Retina (tissue), 1 donor: ENCODE measurements at places on chromosomes 1 and 21.

DNA sequence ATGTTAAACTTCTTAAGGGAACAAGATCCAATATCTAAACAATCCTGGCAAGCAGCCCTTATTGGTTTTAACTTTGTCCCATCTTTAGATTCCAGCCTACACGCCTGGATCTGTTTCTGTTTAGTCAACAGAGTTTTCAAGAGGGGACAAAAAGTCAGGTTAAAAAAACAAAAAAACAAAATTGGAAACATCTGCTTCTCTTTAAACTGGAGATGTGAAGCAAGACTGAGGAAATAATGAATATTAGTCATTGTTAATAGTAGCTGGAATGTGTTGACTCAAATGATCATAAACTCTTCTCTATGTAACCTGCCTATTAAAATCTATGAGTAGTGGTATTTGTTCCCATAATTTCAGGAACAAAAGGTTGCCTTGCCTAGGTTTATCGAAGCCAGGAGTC, 55.0 kb downstream of the NID1 start:
- DNase-seq, result no peak

DNA sequence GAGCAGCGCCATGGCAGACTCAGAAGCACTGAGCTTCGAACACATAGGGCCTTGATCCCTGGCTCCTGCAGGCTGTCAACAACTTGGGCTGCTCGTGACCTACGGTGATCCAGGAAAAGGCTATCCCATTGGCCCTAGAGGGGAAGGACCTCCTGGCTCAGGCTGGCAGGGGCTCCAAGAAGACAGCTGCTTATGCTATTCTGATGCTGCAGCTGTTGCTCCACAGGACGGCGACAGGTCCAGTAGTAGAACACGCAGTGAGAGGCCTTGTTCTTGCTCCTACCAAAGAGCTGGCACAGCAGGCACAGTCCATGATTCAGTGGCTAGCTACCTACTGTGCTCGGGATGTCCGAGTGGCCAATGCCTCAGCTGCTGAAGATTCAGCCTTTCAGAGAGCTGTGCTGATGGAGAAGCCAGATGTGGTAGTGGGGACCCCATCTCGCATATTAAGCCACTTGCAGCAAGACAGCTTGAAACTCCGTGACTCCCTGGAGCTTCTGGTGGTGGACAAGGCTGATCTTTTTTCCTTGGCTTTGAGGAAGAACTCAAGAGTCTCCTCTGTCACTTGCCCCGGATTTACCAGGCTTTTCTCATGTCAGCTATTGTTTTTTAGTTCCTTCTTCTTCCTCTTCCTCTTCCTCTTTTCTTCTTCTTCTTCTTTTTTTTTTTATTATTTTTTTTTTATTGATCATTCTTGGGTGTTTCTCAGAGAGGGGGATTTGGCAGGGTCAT, 18.9 kb downstream of the ITLN2 start:
- DNase-seq, result no peak

GRCh38 chr1:30914587-30914922, 6.0 kb upstream of the SDC3 start:
- no peak for DNase-seq

- DNase-seq, result no peak
Measured at GRCh38 chr1:217721692-217722091, 90.5 kb downstream of the SPATA17 start.

DNA sequence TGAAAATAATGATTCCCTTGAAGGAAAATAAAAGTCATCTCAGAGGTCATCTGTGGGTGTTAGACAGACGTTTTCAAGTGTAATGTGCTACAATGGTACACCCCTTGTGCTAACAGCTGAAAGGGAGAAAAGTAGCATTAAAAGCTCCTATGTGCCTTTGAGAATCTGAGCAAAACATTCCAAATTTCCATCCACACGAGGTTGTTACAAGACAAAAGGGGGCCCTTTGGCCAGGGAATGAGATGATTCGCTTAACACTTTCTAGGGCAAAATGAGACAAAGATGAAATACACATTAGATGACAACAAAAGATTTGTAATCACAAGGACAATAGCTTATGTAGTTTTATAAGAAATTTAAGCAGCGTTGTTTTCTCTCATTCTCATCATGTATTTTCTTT, 303.6 kb downstream of the LMX1A start:
- no peak for DNase-seq

DNA sequence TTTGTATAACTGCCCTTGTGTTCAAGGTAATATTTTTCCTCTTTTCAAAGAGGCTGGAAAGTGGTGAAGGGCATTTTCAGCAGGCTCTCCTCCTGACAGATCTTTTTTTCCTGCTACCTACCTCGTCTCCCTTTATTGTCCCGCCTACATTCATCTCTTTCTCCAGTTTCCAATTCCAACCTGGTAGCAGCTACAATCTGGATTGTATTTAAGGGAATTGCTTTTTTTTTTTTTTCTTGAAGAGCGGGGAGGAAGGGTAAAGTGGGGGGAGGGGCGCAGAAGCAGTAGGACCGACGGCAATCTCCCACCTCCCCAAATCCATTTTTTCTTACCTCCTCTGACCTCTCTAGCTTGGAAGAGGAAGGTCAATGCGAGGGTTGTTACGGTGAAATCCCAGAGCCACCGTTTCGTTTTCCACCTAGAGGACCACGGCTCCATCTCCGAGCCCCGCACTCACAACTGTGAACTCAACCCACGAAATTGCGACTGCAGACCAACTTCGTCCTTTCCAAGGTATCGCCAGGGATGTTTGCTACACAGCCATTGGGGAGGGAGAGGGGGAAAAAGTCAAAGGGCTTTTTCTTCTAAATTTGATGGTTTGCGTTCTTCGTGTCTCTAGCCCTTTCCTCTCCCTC, 464 bp downstream of the COL11A1 start:
- DNase-seq, result peak; percentile 81

DNA sequence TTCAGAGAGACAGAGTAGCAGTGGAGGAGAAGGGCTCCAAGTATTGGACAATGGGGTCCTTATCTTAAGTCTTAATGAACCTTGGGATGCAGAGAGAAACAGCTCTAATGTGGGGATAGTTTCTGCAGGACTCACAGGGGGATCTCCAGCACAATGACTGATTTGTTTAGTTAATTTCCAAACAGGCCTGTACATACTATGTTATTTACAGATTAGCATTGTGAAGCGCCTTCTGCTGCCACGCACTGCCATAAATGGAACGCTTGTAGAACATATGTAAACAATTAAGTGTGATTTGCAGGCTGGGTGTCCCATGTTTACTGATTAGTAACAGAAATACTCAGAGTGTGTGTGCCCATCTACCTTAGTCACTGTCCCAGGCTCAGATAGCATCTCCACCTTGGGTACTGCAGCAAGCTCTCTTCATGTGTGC, 56.1 kb downstream of the NTPCR start:
- DNase-seq, result no peak

DNA sequence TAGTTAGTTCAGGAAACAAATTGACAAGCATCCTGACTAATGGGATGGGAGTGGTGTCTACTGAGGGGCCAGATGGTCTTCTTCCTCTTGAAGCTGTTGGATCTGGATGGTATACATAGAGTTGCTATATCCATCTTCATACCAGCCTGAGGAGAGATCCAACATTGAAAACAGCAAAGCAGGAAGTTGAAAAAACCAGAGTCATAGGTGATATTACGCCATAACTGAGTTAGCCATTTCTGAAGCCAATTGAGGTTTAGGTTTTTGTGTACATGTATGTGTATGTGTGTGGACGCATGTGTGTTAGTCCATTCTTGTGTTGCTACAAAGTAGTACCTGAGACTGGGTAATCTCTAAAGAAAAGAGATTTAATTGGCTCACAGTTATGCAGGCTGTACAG, 2.3 kb upstream of the TSPAN2 start:
- no peak for DNase-seq

DNA sequence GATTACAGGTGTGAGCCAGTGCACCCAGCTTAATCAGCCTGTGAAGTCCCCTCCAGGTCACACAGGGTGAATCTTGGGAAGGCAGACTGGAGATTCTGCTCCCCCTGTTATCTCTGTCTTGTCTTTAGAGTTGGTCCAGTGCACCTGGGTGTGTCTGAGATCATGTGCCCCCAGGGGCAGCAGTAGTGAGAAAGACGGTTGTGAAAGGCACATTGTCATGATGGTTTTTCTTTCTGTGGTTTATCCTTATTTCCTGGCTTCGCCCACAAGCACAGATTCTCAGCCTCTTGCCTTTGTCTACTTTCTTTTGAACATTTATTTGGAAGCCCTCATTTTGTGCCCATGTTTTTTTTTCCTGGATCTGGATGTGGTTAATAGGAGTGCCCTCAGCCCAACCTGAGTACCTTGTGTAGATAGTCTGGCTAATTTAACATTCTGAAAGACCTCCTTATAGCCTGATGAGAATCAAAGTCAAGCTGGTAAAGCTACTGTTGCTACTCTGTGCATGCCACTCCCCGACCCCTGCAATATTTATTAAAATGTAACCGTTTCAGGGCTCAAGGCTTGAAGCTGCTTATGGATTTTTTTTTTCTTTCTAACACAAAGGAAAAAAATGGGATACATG, 23.7 kb downstream of the UCK2 start:
- no peak for DNase-seq

GRCh38 chr1:171126504-171126903, 35.8 kb downstream of the FMO3 start:
- DNase-seq, result no peak

DNA sequence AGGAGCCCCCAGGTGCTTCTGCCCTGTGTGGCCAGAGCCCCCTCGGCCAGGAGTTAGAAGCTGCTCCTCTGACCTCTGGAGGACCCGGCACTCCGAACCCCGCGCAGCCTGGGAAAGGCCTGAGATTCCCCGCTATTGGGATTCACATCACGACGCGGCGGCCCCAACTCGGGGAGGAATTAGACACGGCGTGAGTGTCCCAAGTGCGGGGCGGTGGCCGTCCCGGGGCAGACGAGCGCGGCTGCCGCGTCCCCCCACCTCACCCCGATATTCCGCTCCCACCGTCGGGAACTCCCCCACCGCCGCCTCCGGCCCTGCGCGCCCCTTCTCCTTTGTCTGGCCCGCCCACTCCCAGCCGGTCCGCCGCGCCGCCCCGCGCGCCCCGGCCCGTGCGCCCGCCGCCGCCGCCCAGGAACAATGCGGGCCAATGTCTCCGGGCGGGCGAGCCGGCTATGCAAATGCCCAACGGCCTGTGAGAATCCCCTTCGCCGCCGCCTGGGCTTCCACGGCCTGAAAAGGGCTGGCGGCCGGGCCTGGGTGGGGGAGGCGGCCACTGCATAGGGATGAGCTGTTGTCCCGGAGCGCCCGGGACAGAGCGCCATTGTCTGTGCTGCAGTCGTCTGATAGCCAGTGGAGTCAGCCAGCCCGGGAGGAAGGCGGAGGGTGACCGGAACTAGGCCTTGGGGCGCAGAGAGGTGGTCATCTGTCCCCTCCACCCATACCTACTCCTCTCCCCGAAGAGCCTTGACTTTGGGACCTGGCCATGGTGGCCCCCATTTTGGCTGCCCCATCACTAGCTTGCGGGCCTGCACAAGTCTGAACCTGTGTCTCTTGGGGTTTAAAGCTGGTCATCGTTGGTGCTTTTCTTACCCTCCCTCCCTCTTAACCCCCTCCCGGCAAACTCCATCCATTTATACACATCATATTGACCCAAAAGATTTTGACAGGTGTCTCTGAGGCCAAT, 19.4 kb downstream of the RHBG start:
- DNase-seq, result peak; percentile 71

DNA sequence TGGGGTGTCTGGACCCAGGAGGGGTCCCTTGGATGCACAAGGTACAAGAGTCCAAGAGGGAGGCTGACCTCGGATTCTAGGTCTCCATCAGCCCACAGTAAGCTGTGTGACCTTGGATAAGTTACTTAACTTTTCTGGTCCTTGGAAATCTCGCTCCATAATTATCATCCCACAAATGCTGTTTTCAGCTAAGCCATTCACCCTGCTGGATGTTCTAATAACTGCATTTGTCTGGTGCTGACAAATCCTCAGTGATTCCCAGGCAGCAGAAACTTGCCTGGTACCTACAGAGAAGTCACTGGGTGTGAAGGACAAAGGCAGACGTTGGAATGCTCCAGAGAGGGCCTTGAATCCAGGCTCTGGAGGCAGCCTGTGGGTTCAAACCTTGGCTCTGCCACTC, 89.7 kb downstream of the IGSF21 start:
- DNase-seq, result no peak

GRCh38 chr1:165501970-165502348, 41.8 kb upstream of the LRRC52 start:
- DNase-seq, result no peak

- no peak for DNase-seq
Measured at GRCh38 chr1:7838714-7839113, 14.2 kb downstream of the UTS2 start.

DNA sequence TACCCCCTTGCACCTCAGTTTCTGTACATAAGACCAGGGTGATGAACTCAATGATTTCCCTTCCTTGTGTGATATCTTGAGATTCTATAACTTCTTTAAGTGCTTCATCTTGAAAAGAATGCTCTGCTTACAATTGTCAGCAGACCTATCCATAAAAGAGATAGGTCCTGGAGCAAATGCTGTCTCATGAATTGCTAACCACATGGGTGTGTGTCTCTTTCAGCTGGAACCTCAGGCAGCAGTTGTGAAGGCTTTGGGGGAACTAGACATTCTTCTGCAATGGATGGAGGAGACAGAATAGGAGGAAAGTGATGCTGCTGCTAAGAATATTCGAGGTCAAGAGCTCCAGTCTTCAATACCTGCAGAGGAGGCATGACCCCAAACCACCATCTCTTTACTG, 2.8 kb downstream of the IL20 start:
- no peak for DNase-seq

DNA sequence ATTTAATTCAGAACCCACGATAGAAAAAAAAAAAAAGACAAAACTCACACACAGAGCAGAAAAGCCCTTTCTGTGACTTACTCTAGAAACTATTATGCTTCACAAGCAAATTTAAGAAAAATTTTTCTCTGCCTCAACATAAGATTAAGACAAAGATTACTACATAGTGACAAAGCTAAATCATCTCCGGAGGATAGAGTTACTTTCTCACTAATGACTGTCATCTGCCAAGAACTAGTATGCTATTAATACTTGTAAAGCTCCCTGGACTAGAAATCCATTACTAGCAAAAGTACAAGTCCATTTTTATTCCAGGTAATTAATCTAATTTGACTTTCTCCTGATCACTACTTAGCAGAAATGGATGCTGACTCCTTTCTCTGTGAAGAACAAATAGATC, 25.9 kb downstream of the GREM2 start:
- no peak for DNase-seq

DNA sequence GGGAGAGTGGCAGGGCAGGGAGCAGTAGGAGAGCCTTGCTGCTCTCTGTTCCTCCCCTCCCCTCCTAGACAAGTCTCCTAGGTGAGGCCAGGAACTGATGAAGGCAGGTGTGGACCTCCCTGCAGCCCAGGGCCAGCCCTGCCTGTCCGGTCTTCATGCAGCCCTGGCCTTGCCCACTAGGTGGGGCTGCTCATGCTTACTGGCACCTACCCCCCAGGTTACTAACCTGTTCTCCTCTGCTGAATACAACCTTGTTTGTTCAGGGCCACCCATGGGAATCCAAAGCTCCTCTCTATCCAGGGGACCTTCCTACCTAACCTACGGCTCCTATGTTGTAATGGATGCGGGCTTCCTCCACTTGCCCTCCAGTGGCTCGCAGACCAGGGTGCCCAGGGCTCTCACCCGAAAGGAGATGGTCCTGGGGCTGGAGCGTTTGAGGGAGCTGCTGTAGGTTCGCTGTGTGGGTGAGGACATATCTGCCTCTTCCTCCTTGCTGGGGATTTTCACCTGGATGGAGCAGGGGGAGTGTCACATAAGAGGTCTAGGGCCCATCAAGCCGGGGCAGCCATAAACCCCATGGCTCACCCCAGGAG, 7.9 kb upstream of the TNNT2 start:
- DNase-seq, result peak; percentile 44
